ENCODE measurements at places on chromosomes 3 and 15. TPM values are rescaled to one million over a fixed set of nuclear protein-coding genes. Genes with fewer than 3 reads are reported as not detected.

Gene GOLGA8S
- 0.79 TPM for polyA plus RNA-seq

Gene IL16
- 5.4 TPM for polyA plus RNA-seq

Gene GRAMD2A
- polyA plus RNA-seq, result 7.0 TPM

Gene WDR53
- polyA plus RNA-seq, result 17.2 TPM

DNA sequence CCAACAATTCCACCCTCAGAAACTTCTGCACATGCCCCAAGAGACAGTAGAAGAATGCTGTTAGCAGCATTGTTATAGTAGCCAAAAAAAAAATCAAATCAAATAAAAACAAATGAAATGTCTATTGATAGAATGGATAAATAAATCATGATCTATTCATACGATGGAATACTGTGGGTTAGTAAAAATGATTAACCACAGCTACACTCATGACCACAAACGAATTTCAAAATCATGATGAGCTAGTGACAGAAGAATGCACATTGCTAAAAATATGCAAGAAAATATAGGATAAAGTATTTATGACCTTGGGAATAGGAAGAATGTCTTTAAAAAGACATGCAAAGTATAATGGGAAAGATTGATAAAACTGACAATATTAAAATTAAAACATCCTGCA lies 57.5 kb upstream of the ACAN start:
- DNase-seq, result no peak

DNA sequence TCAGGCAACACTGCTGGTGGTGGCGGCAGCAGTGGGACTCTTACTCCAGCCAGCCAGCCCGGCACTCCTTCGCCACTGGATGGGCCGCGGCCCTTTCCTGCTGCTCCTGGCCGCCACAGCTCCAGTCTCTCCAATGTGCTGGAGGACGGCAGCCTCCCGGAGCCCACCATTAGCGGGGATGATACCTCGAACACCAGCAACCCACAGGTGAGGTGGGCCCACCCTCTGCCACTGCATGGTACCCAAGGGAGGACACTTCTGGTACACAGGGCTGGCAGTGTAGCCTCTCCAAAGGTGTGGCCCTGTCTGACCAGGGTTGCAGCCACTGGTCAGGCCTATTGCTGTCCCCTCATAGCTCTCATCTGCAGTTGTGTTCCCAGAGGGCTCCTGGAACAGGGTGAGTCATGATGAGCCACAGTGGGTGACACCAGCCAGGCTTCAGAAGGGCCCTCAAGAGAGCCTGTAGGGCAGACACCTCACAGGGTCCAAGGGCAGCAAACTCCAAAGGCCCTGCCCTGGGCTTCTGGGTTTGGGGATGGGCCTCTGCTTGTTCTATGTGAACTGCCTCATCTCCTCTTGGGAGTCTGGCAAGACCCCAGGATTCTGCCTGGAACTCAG lies 20.8 kb downstream of the NBEAL2 start:
- DNase-seq, result no peak

DNA sequence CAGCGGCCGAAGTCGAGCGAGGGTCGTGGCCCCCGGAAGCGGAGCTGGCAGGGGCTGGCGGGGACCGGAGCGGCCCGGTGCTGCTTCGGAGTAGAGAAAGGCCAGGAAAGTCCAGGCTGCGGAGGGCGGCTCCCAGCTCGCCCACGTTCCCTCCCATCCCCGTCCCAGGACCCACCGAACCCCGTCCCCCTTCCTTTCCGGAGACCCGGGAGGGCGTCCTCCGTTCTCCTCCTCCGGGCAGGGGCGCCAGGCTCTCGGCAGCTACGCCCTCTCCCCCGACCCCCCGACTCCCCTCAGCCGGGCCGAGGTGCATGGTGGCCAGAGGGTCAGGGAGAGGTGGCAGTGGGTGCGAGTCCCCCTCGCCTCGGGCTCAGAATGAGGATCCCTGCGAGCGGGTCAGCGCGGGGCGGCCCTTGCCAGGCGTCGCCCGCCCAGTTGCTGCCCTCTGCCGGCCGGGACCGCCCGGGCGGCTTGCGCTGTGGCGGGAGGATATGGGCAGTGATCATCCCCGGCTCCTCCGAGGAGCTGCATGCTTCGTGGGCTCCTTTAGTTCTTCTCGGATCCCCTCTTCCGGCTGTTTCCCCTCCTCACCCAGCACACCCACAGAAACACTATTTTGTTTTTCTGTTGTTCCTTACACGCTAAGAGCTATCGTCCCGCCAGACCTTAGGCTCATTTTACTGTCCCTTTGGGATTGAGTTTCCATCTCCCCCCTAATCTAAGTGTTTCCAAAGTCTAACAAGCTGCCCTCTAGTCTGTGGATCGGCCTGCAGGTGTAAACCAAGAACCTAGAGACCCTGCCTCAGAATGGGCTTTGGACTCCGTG lies 744 bp upstream of the ALDH1A2 start:
- DNase-seq, result no peak

- no peak for DNase-seq
These were observed 17.9 kb downstream of the RIOX2 start for GRCh38 chr3:97954228-97954827.

DNA sequence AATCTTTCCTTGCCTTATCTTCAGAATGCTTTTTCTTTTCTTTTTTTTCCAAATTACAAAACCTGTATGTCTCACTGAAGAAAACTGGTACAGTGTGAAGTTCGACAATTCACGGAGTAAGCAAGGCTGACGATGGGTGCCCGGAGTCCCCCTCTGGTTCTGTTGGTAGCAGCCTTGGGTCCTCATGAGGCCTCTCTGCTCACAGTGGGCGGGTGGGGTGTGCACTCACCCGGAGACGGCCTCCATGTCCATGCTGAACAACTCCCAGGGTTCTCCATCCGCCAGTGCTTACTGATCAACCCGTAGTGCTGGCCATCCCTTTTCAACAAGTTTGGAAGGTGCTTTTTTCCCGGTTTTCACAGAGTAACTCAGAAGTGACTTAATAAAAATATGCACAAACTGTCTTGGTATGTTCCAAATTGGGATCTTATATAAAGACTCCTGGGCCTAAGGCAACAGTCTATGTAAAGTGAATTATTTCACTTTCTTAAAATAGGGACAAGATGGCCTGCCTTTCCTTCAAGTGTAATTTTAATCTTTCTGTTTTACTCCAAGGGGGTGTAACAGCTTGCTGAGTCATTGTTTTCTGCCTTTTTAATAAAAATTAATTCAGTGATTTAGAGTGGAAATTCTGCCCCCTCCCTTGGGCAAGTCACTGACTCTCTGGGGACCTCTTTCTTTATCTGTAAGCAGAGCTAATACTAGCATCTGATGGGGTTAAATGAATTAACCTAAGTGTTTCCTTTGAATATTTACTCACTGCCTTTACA lies 23.7 kb downstream of the LRRK1 start:
- DNase-seq, result no peak
